ENCODE measurements at places on chromosomes 11 and 22.

- no peak for DNase-seq
Measured at GRCh38 chr11:6497069-6497839, at the start of gene DNHD1. DNHD1 (plus strand) TSS chr11:6497280; CDS start chr11:6498216, 936 bp downstream.

- no peak for DNase-seq
Measured at GRCh38 chr22:50672041-50672440, 582 bp upstream of the SHANK3 start.

DNA sequence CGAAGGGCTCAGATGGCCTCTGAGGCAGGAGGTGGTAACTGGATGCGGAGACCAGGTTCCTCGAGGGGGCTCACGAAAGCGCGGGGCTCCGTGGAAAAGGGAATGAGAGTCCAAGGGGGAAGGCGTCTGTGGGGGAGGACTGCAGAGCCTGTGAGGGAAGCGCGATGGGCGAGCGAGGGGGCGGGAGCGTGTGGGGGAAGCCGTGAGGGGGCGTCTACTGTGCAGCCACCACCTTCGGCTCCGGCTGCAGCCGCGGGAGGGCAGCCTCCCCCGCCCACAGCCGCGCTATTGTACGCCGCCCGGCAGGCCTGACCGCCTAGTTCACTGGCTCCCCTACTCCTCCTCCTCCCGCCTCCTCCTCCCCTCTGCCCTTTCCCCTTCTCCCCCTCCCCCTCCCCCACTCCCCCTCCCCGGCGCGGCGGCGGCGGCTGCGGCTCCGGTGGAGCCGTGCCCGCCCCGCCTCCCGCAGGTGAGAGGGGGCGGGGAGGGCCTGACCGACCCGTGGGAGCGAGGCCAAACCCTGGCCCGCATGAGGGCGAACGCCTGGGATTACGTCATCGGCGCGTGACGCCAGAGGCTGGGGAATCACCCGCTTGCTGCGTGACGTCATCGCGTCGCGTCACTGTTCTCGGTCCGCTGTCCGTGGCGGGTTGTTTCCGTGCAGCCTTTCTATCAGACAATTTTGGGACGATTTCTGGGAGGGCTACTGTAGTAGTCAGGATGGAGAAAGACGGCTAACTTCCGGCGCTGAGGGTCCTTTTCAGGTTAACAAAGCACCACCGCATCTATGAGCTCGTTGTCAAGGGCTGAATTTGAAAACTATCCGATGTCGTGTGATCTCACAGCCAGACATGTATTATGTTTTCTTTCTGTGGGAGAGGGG is at the start of gene PAK1:
Gene PAK1, minus strand, starts transcription at position 294 of the 883 bp plus-strand sequence. CDS start 81,574 bp downstream, outside the sequence.
- peak; percentile 49 for DNase-seq

GRCh38 chr11:7307836-7308235 is 56.1 kb downstream of the SYT9 start:
- no peak for DNase-seq

DNA sequence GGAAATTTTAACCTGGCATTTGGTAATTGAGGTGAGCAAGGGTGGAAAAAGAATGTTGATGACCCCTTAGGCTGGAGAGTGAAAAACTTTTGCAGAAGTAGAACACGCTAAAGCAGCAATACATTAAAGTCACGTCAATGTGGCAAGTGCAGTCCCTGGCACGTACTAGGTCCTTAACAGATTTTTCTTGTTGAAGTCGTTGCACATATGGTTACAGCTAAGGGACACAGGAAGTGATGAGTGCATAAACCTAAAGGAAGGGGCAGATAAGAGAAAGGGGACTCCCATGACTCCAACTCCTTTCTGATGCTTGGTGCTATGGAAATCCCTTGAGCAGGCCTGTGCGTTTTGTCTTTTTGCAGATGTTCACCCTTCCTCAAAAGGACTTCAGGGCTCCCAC is 1.2 kb downstream of the ACCS start:
- no peak for DNase-seq

- no peak for DNase-seq
Measured at GRCh38 chr11:44611088-44611487, 45.6 kb downstream of the CD82 start.

- DNase-seq: peak; percentile 1
Measured at GRCh38 chr11:109422870-109423465, 978 bp downstream of the C11orf87 start.

GRCh38 chr11:120688163-120688562 is 176.6 kb downstream of the GRIK4 start:
- no peak for DNase-seq

- no peak for DNase-seq
Measured at GRCh38 chr11:119763071-119763728, 34.2 kb upstream of the NECTIN1 start.

DNA sequence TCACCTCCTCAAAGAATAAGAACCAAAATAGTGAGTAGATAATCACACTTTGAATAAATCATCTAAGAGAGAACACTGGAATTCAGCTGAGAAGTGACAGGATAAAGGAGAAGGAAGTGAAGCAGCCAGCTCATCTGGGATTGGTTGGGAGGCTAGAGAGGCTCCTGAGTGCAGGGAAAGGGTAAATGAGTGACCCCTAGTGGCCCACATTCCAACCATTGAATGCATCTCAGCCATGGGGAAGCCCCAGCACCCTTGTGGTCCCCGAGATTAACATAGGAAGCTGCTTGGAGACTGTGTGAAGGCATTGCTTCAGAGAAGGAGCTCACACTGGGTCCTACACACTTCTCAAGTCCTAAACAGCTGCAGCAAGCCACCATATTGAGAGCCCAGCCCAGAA is 82.3 kb downstream of the JRKL start:
- DNase-seq: no peak

DNA sequence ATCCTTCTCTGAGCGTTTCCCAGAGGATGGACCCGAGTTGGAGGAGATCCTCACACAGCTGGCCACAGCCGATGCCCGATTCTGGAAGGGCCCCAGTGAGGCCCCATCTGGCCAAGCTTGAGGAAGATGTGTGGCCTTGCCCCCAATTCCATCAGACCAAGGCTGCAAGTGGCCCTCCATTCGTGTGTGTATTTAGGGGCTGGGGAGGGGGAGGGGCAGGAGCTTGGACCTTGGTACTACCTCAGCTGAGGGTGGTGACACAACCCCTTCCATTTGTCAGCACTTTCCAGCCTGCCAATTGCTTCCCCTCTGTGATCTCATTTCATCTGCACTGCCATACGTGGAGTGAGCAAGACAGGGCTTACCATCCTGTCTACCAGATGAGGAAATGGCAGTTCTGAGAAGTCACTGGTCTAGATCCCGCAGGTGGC is 1.3 kb upstream of the BBS1 start:
- no peak for DNase-seq

- peak; percentile 53 for DNase-seq
Measured at GRCh38 chr11:95337175-95337957, 106.4 kb upstream of the SESN3 start.

- peak; percentile 89 for DNase-seq
Measured at GRCh38 chr22:30743257-30744020, 48.8 kb downstream of the OSBP2 start.

- peak; percentile 58 for DNase-seq
Measured at GRCh38 chr11:29343465-29344333, 673.1 kb downstream of the KCNA4 start.

DNA sequence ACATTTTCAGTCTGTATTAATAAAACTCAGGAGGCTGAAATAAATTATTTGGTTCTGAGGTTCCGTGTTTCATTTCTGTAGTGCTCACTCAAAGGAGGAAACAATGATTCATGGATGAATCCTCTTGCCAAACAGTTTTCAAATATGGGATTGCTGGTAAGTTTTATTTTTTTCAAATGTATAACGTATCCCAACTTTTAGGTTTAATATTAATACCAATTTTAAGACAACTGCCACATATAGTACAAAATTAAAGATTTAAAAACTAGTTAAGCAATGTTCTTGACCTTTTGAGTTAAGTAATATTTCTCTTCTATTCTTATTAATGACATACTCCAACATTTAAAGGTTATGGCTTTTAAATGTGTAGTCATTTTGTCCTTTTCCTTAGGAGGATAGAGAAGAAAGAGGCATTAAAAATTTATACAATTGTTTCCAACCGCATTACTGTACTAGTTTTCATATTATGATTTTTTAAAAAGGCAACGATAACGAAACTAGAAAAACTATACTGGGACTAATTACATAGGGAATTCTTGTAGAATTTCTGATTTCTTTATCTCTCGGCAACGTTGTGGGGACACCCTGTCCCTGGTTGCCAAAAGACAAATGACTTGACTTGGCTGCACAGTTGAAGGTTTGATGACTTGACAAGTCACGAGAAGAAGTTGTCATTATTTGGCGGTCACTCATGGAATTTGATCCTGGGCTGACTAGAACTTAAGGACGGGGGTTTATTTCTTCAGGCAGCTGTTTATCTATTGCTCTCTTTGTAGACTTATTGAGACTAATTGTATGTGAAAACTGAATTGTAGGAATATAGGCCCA is 69.1 kb upstream of the ADSL start:
- peak; percentile 76 for DNase-seq

GRCh38 chr22:37933711-37934376 is 19.6 kb downstream of the C22orf23 start:
- DNase-seq: peak; percentile 95

- peak; percentile 71 for DNase-seq
Measured at GRCh38 chr11:46392421-46393230, 1.1 kb upstream of the CHRM4 start.

GRCh38 chr11:70050243-70050642 is 27.9 kb upstream of the ANO1 start:
- DNase-seq: no peak

DNA sequence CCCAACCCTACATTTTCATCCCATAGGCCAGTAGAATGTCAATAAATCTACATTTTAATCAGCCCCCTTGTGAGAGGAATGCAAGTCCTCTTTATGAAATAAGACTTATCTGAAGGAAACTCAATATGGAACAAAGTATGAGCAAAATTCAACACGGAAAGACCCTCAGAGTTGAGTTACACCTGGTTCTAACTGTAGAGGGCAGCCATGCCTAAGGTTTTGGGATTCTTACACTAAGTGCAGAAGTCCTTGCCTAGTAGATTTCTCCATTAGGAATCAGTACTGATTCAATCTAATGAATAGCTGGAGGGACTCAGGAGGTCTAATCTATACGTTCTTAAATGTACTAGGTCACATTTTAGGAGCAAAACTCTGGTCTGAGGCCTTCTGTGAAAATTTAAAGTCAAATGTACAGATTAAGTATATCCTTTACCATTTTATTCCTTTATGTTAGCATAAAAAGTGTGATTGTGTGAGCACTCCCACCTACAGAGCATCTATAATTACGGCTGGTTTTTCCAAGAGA is 904.5 kb downstream of the DLG2 start:
- no peak for DNase-seq

- DNase-seq: no peak
Measured at GRCh38 chr11:46663277-46663940, 37.0 kb downstream of the ARHGAP1 start.

DNA sequence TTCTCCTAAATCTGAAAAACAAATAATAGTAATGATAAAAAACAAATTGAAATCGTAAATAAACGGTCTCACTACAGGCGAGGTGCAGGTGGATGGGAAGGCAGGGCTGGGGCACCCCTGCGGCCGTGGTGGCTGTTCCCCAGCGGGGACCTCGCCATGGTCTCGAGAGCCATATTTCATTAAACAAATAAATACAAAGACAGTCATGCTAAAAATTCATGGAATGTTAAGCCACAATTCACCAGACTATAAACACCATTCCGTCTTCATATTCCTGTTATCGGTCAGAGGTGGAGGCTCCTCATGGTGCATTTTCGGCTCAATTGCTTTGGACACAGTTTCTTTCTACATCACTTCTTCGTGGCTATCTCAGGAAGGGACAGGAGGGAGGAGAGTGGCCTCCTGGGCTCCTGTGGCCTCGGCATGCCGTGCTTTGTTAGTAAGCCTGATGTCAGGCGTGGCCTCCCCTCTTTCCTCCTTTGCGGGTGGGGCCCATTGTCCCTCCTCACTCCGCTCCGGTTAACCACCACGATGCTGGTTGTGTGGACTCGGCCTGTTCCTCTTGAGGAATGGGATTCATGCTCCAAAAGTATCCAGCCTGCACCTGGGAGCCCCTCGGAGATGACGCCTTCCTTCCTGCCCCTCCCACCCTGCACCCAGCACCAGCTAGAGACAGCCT is 16.1 kb upstream of the BRSK2 start:
- no peak for DNase-seq

GRCh38 chr11:126329644-126330211 is 25.8 kb upstream of the ST3GAL4 start:
- no peak for DNase-seq

DNA sequence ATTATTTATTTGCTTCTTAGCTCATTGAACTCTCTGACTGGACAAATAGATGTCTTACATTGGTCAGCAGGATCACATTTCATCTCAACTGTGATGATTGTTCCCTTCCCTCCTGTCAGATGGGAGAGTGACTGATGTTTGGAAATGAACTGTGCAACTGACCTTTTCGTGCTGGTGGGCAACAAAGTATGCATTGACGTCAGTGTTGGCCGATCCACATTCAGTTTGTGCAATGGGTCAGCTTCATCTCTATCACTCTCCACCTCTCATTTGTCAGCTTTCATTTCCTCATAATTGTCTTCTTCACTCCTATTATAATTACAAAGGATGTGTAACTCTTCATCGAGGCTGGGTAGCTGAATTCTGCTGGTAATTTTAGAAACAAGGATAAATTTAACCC is 71.3 kb downstream of the PPP2R1B start:
- DNase-seq: peak; percentile 26

DNA sequence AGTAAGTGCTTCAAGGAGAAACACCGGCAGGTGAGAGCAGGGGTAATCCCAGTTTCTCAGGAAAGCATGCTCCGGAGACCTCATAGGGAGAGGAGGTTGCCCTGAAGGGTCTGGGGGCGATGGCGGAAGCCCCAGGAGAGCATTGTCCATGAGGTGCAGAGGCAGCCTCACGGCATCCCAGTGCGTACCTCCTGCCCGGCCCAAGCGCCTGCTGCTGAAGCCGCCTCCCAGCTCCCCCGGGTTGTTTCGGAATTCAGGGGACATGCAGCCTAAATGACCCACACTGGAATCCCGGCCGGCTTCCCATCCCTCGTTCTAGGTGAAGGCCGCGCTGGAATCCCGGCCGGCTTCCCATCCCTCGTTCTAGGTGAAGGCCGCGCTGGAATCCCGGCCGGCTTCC is 2.7 kb downstream of the ZBED4 start:
- DNase-seq: no peak
